Neural progenitor cell (in vitro differentiated cells): ENCODE measurements at places on chromosomes 6 and 20. TPM values are rescaled to one million over a fixed set of nuclear protein-coding genes. Genes with fewer than 3 reads are reported as not detected.

SCUBE3 gene
- 9.0 and 11.4 TPM in 2 replicates for total RNA-seq

GPSM3 gene
- 3.4 and 4.5 TPM in 2 replicates for total RNA-seq

SLC17A2 gene
- not detected in 2 replicates for total RNA-seq

CST7 gene
- total RNA-seq: not detected in 2 replicates

NRSN1 gene
- total RNA-seq: 0.19 and 0.31 TPM in 2 replicates

DNA sequence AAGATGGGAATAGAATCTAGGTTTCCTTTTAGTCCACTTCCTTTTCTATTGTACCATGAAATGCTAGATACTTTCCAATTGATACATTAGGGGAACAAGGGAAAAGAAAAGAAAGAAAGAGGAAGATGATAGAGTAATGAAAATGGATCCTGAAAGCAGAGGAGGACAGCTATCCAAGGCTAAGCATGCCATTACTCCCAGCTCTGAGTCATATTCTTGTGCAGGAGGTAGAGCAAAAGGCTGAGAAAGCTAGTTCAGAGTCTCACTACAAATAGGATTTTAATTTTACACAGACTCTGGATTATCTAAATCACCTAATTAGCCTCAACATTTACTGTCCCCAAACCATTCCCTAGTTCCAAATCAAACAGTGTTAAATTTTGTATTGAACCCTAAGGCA is 23.6 kb downstream of the RWDD2A start:
- no peaks in the 10 kb centered on the region for H3K27me3 ChIP-seq
- H3K4me1 ChIP-seq: no peaks in the 10 kb centered on the region
- no peaks in the 10 kb centered on the region for H3K36me3 ChIP-seq
- H3K27ac ChIP-seq: no peak overlapping the region
- H3K4me3 ChIP-seq: no peak overlapping the region

DNA sequence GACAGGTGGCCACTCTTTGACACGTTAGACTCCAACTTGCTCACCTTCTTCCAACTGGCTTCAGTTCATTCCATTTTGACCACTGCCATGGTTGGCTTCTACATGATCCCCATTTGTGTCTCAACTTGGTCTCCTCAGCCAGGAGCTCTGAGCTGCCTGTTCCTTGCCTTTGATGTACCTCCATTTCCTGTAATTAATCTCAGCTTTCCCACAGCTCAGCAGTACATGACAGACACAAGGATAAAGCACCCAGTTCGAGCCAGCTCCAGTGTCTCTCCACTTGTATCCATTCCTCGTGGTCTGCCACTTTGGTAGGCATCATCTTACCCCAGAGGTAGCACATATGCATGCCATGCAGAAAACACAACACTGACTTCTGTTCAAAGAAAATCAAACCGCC is 161.0 kb downstream of the TSHZ2 start:
- no peaks in the 10 kb centered on the region for H3K36me3 ChIP-seq
- H3K27me3 ChIP-seq: no peaks in the 10 kb centered on the region

DNA sequence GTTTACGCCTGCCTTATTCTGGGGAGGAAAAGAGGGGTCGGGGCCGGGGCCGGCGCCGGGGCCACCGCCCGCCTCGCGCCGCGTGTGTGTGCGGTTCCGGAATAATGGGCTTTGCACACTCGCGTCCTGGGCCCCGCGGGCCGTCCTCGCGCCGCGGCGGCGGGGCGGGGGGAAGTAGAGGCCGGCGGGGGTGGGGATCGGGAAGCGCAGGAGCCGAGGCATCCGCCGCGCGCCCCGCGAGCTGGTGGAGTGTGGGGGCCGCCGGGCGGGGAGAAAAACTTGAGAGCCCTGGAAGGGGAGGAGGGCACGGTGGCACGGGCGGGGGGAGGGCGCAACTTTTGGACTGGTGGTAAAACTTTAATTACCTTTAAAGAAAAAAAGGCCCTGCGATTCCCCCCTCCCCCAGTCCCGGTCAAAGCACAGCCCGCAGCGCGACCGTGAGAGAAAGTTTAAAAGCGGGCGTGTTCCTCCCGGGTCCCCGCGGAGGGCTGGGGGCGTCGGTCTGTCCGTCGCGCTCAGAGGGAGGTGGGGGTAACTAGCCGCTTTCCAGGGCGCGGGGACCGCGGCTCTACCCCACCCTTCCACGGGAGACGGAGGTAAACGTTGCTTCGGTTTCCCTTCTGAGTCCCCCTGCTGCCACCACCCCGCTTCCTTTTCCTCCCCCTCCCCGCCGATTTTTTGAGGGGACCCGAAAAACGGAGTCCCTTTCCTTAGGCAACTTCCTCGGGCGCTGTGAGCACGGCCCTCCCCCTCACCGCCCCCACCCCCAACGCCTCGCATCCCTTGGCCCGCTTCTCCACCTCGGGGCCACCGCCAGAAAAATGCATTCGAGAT is 1.9 kb downstream of the L3MBTL3 start:
- no peaks in the 10 kb centered on the region for H3K36me3 ChIP-seq
- H3K27me3 ChIP-seq: peaks cover 10% of the 10 kb centered on the region
- peak overlapping the region; percentile 80 for H3K4me3 ChIP-seq
- no peak overlapping the region for H3K27ac ChIP-seq
- H3K4me1 ChIP-seq: peaks cover 7% of the 10 kb centered on the region

DNA sequence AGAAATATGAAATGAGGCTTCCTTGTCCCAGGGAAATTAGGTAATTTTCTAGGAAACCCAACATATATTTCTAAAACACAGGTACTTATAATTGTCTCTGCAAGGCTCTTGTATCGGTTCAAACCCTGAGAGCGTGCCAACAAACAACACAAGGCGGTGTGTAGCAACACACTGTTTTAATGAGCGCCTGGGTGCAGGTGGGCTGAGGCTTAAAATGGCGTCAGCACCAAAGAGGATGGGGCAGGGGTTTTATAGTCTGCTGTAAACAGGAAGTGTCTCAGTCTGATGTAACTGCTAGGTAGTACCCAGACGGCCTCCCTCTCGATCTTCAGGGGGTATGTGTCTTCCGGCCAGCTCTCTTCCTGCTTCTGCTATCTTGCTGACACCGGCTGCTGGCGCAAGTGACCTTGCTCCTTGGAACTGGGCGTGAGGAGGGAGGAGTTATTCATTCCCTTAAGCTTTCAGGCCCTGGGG is 69.7 kb downstream of the EPB41L2 start:
- no peak overlapping the region for H3K4me3 ChIP-seq

- DNase-seq: no peak
- no peak overlapping the region for H3K27ac ChIP-seq
- H3K4me3 ChIP-seq: no peak overlapping the region
- H3K4me1 ChIP-seq: no peaks in the 10 kb centered on the region
- H3K27me3 ChIP-seq: no peaks in the 10 kb centered on the region
- no peaks in the 10 kb centered on the region for H3K36me3 ChIP-seq
Observed at GRCh38 chr6:75135450-75135849, 70.4 kb downstream of the COL12A1 start.
